AG20443 (cell line): ENCODE measurements at places on chromosomes 3 and 15.

DNA sequence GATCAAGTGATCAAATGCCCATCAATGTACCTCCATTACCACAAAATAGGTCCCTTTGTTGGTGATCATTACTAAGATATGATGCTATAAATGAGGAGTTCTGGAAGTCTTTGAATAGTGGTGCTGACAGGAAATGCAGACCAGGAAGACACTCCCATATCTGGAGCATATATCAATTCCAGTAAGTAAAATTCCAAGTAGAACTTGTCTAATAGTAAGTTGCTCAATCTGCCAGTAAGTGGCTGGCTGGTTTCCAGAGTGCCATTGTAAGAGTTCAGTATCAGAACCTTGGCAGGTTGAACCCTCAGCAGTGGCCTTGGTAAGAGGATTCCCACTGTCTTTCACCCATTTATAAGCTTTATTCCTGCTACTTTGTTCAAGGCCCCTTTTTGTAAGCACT is 379.9 kb upstream of the RBMS3 start:
- no peak for DNase-seq

GRCh38 chr3:188111002-188111584 is 42.9 kb upstream of the LPP start:
- DNase-seq, result no peak

DNA sequence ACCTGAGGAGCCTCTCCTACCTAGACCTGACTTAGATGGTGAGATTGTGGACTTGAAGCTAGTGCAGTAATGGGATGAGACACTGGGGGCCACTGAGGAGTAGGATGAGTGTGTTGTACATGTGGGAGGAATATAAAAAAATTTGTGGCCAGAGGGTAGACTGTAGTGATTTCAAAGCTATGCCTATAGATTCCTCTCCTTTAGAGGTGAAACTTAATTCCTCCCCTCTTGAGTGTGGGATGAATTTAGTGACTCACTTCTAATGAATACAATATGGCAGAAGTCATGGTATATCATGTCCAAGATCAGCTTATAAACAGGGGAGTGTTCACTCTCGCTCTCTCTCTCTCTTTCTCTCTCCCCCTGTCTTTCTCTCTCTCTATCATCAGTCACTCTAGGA is 6.7 kb downstream of the ZNF860 start:
- no peak for DNase-seq

DNA sequence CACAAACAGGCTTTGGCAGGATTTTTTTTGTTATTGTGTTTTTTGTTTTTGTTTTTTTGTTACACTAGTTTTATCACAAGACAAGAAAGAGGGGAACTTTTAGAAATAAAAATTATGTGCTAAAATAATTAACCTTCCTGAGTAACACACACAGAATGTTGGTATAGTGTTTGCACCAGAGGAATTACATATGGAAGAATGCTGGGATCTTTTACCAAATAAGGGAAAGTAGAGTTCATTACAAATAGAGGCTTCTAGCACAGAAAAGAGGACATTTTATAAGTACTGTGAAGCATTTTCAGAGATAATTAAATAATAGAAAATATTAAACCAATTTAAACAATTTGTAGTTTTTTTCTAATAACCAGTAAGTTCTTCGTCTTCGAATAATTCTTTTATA is 116.0 kb downstream of the IGF1R start:
- no peak for DNase-seq

GRCh38 chr15:37045859-37046740 is 54.2 kb downstream of the MEIS2 start:
- DNase-seq, result no peak

GRCh38 chr3:33582234-33582633 is 135.8 kb downstream of the CLASP2 start:
- DNase-seq, result no peak

- DNase-seq, result no peak
Observed at GRCh38 chr15:26868029-26868685, 1.3 kb downstream of the GABRA5 start.

DNA sequence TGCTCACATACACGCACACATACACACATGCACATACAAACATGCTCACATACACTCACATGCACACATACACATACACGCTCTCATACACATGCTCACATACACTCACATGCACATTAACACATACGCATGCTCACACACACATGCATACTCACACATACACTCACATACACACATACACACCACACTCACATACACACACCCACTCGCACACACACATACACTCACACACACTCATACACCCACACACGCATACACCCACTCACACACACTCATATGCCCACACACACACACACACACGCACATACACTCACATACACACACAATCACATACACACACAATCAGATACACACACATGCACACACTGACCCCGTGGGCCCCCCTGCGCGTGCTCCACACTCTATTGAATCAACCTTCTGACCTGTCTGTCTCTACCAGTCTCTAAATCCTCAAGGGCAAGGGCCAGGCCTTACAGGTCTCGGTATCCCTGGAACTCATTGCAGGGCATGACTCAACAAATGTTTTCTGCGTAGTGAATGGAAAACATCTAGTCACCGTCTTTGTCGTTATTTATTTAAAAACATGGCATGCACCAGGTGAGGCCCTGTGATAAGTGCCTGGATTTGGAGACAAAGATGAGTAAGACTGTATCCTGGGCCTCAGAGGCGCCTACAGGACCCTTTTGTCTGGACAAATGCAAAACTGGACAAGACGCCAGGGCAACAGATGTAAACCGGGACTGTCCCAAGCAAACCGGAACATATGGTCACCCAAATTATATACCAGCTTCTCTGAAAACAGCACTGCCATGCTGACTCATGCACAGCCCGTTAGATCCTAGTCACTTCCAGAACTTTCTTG is 41.8 kb downstream of the GRK7 start:
- DNase-seq, result no peak

GRCh38 chr3:138438896-138439295 is 4.5 kb downstream of the ESYT3 start:
- peak; percentile 67 for DNase-seq

GRCh38 chr15:41309226-41309905 is 23.0 kb downstream of the OIP5 start:
- no peak for DNase-seq

- no peak for DNase-seq
Observed at GRCh38 chr3:22366781-22367180, 615.8 kb upstream of the ZNF385D start.

DNA sequence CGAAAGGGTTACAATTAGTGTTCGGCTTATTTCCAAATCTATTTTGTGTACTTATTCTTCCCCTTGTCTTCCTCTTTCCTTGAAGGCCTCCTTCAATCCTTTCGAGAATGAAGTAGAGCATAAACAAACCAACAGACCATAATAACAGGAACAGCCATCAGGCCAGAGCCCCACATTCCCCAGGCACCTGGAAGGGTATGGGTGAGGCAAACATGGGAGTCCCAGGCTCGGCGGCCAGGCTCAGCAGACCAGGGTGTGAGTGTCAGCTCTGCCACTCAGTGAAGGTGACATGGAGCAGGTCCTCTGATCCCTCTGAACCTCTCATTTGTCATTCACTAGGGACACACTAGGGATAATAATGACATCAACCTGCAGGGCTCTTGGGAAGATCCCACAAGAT is 13.8 kb downstream of the ALS2CL start:
- DNase-seq, result no peak

DNA sequence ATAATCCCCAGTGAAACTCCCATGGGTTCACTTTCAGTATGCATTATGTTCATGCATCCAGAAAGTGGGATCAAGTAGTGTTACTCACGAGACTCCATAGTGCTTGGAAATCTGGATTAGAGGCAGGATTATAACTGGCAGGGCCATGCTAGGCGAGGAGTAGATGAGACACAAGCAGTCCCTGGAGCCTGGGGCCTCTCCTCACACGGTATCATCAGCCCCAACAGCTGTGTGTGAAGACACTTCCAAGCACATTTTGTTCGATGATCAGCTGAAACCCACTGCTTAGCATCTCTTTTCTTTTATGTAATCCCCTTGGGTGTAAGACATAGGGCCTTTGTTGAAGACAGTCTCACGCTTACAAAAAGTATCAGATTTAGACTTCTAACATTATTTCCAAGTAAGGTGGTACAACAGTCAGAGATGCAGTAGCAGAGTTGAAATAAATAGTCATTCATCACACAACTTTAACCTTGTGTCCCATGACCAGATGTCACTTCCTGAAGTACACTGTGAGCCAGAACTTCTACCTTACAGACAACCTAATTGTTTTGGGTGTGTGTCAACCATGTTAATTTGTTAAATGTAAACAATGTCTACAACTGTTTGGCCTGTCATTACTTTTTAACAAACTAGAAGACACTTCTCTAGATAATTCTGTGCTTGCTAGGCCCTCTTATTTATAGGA is 116.9 kb downstream of the GADL1 start:
- no peak for DNase-seq

DNA sequence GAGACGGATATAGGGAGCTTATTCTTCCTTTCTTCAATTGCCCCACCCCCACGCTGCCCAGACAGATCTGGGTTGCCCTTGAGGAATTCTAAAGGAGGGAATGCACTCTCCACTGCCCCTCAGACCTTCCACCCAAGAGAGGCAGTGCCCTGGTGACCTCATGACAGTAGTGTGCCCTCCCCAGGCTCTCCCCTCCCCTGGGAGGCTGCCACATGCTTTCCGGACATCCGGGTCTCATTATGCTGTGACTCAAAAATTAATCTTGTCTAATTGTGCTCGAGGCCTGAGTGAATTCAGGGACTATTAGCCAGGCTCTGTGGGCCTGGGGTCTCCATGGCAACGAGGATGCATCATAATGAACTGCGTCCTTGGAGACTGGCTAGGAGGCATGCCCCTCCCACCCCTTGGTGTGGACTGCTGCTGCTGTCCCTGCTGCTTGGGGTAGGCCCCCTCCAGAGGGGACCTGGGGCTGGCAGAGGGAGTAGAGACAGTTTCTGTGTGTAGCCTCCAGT is 20.8 kb downstream of the CORO2B start:
- peak; percentile 82 for DNase-seq

DNA sequence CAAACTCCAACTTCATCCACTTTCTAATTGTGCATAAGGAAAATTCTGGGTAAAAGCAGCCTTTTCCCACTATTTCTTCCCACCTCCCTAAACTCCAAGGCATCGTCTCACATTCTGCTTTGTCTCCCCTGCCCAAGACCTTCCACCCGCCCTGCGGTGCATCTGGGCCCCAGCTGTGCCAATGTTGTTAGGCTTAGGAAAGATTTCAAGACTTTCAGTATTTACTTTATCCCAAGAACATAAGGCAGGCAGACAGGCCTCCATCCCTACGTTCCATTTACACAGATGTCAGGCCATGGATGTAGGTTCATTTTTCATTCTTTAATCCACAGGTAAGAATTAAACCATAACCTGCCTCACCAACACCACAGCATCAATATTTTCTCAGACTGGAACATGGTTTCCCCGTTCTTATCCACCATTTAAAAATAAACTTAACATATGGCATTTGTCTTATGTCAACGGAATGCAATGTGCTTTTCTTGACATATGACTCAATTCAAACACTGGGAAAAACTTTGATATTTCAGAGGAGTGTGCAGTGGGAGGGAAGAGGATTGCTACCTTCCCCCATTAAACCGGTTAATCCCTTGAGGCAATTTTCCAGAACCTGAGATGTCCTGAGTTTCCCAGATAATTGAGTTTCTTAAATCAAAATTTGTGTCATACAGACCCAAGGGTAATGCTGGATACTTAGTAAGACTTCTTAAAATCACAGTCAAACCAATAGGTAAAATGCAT is 238.0 kb upstream of the LRIG1 start:
- no peak for DNase-seq

- DNase-seq, result peak; percentile 82
Observed at GRCh38 chr3:129343643-129344360, 65.1 kb downstream of the HMCES start.

DNA sequence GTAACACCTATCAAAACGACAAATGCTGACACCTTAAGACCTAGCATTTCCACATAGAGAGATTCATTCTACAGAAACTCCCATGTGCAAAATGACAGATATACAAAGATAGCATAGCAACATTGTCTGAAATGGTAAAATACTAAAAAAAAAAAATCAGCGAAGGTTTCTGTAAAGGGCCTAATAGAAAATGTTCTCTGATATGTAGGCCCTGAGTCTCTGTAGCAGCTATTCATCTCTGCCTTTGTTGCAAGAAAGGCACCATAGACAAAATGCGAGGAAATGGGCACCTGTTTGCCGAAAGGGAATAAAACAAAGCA is 631 bp upstream of the MFGE8 start:
- no peak for DNase-seq

- no peak for DNase-seq
Observed at GRCh38 chr3:147420353-147421183, 11.4 kb downstream of the ZIC1 start.

GRCh38 chr3:177835917-177836316 is 638.6 kb upstream of the TBL1XR1 start:
- peak; percentile 46 for DNase-seq

DNA sequence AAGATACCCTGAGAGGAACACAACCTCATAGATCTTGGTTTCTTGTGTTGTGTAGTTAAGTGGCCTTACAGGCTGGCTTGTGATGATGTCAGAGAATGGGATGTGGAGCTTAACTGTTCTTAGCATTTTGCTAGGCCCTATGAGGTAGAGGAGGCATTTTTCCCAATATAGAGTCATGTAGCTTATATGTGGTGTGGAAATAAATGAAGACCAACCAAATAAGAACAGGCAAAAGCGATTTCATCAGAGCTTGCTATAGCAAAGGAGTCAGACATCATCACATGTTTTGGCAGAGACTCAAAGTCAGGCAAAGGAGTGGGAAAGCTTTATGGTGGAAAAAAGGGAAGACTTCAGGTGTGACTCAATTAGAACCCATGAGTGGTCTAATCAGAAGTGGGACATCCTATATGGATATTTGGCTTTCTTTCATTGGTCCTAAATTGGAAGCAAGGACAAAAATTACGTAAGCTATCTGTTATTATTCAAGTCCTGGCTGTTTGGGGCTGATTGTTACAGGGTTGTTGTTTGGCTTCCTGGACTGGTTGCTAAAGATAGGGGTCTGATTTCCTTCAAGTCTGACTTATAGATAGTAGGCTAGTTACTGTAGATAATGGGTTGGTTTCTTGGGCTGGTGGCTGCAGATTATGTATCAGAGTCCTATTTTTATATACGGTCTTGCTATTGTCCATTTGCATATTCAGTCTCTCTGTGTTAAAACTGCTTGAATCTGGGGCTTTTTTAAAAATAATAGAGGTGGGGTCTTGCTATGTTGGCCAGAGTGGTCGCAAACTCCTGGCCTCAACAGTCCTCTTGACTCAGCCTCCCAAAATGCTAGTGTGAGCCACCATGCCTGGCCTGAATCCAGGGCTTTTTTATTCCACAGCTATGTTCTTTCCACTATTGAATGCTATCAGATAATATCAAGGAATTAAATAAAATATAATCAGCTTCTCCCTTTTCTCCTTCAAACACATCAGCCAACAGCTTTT is 30.3 kb upstream of the SETD2 start:
- DNase-seq, result no peak

GRCh38 chr15:96331144-96331944 is 844 bp downstream of the NR2F2 start:
- DNase-seq, result peak; percentile 55
